ENCODE measurements at places on chromosomes 4 and X.

DNA sequence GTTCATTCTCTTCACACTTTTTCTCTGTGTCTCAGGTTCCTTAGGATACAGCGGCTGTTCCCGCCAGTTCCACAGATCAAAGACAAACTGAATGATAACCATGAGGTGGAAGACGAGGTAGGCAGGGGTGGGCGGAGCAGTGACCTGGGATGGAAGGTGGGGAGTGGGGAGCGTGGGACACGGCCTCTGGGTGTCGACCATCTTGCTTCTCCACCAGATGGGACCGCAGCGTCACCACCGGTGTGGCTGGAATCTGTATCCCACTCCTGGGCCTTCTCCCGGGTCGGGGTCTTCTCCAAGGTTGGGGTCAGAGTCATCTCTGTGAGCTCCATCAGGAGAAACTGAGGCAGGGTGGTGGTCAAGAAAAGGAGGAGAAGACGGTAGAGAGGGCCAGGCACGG lies 31.2 kb upstream of the IL3RA start:
- DNase-seq = no peak

GRCh38 chr4:60897415-60897814 lies 302.7 kb upstream of the ADGRL3 start:
- DNase-seq = no peak

- DNase-seq = no peak
These were observed 336.7 kb upstream of the GNPDA2 start for GRCh38 chr4:45062935-45063545.

DNA sequence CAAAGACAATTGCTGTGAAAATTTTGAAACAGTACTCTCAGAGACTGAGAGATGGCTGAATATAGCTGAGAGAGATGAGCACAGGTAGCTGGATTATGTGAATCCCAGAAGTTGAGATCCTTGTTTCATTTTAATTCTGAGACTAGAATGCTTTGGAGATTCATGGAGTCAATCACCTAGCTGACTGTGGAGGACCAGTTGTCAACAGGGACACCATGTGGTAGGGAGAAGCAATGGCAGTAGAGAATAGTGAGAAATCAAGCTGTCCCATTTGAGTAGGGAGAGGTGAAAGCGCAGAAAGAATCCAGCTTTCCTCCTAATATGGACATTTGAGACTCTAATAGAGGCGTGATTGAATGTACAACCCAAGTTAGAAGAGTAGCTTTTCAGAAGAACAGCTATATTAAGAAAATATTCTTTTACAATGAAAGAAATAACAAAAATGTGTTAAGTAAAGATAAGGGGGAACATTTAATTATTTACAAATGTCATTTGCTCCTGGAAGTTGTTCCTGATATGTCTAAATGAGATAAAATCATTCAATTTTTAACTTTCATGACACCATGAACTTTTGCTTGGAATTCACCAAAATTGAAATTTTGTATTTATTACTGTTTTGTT lies 30.3 kb upstream of the GLRB start:
- DNase-seq = peak; percentile 74

DNA sequence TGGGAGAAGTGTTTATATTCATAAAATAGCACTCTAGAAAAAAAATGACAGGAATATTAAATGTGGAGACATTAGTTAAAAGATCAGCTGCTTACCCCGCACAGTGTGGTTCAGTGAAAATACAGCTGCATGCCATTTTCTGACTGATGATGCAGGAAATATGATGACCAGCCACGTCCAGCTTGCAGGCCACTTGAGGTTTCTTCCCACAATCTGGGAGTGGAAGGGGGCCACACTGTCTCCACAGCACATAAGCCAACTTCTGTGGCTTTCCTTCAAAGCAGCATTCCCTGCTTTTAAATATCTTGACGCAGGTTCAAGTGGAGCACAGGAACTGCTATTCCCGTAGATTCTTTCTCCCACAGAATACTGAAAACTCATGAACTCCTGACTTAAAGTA lies 173.4 kb upstream of the GALNT7 start:
- DNase-seq = no peak

DNA sequence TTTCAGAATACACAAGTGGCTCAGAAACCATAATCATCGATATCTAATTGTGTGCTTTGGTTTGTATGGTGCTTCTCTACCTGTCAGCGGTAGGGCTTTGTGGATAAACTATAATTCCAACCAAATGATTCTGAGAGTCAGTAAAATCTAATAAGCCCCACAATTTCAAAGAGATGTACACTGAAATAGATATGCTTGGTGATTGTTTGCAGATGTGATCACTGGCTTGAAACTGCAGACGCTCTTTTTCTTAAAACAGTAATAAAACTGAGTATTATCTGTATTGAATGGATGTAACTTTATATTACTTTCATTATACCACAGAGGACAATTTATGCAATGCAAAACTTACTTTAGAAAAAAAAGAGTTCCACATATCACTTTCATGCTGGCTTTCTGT lies 198.8 kb upstream of the ANXA10 start:
- DNase-seq = no peak

DNA sequence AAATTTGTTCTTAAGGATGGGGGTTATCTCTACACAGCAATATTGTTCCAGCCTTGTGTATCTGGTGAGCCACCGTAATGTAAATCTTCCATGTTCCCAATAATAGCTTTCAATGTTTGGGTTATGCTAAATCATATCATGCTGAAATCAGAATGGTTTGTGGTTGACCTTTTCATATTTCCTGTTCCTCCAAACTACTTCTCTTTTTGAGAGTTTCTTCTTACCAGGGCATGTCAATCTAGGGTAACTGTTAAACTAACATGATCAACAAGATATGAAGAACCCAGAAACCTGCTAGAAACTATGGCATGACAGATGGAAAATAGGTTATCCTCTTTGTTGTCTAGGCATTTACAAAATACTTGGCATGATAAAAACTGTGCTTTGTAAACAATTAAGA lies 22.0 kb downstream of the TNMD start:
- DNase-seq = no peak

DNA sequence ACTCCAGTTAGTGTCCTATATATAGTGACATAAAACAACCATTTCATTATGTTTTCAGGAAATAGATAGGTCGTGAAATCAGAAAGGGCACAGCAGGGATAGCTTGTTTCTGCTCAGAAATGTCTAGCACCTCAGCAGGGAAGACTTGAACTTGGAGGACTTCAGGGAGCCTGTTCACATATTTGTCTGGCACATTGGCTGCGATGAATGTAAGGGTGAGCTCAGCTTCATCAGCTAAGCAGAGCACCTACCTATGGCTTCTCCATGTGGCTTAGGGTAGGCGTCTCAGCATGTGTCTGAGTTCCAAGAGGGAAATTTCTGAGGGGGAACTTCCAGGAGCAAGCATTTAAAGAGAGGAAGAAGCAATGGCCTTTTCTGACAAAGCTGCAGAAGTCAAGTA lies 126.2 kb downstream of the PCDH10 start:
- no peak for DNase-seq

DNA sequence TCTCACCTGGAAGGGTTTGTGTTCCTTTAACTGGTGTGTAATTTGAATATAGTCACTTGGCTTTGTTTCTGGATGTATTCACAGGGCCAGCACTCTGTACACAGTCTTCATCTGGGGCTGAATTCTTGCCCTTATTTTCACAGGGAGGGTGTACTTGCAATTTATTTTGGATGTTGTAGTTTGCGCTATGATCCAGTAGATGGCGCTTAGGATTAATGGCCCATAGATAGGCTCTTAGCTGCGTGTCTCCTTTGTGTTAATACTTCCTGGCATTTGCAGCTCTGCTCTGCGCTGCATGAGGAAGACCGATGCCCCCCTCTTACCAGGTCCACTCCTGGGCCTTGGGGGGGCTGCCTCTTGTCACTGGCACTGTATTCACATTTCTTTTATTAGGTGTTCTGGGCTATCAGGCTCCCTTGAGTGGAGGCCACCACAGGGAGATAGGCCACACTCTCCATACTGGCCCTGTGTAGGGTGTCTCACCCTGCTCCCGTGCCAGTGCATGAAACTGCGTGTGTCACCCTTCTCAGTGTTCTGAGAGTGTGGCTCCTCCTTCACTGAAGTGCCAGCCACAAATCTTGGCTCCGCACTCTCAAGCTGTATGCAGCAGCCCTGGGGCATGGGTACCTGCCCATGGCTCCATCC lies 562.2 kb downstream of the ZIC3 start:
- DNase-seq = peak; percentile 1

GRCh38 chr4:40119344-40119743 lies 62.7 kb downstream of the N4BP2 start:
- DNase-seq = no peak

GRCh38 chr4:70099206-70099605 lies 49.0 kb downstream of the HTN1 start:
- DNase-seq = no peak

DNA sequence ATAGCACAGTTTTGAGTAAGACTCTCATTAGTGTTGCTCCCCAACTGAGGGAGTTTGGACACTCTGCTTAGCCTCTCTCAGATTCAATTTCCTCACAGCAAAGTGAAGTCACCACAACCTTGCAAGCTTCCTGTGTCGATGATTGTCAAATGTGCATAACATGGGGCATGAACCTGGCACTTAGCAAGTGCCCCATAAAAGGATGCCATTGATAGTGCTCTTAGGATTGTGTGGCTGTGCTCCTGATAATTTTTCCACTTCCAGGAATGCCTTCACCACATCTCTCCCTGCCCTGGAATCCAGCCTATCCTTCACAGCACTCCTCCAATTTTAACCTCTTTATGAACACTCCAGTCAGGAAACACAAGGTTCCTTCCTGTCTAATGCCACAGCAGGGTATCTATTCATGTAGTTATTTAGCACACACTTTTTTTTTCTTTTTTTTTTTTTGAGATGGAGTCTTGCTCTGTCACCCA lies 309.4 kb downstream of the PPP3CA start:
- peak; percentile 8 for DNase-seq

DNA sequence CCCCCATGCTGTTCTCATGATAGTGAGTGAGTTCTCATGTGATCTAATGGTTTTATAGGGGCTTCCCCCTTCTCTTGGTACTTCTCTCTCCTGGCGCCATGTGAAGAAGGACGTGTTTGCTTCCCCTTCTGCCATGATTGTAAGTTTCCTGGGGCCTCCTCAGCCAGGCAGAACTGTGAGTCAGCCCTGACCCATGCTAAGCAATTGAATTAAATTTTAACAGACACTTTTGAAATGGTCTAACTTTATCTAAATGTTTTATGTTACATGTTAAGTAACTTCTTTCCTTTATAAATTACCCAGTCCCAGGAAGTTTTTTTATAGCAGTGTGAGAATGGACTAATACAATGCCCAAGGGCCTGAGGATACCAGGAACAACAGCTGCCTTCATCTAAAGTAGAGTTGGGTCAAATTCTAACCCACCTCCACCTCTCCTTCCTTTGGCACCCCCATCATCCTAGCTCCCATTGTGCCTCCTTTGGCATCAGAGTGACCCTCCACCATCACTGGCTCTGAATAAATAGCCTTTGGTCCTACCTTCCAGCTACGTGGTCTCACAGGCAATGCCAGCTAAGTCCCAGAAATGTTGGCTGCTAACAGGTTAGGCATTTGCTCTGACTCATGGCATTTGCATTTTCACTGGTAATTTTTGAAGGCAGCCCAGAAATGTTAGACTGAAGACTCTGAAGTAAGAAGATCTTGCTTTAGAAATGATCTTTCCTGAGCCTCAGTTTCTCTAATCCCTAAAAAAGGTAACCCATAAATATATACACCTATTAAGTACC lies 182.1 kb downstream of the MOSPD2 start:
- peak; percentile 54 for DNase-seq

GRCh38 chr4:77819404-77819842 lies 255 bp upstream of the CNOT6L start:
- no peak for DNase-seq

DNA sequence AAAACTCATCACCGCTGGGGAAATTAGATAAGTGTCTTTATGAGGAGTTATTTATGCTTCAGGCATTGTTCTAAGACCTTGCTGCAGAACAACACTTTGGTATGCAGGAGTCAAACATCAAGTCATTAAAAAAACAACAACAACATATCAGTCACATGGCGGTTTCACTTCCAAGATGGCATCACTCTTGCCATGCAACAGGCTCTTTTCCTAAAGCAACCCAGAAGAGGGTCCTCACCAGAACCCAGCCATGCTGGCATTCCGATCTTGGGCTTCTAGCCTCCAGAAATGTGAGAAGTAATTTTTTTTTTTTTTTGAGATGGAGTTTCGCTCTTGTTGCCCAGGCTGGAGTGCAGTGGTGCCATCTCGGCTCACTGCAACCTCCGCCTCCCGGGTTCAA lies 8.7 kb upstream of the RBMX start:
- no peak for DNase-seq

DNA sequence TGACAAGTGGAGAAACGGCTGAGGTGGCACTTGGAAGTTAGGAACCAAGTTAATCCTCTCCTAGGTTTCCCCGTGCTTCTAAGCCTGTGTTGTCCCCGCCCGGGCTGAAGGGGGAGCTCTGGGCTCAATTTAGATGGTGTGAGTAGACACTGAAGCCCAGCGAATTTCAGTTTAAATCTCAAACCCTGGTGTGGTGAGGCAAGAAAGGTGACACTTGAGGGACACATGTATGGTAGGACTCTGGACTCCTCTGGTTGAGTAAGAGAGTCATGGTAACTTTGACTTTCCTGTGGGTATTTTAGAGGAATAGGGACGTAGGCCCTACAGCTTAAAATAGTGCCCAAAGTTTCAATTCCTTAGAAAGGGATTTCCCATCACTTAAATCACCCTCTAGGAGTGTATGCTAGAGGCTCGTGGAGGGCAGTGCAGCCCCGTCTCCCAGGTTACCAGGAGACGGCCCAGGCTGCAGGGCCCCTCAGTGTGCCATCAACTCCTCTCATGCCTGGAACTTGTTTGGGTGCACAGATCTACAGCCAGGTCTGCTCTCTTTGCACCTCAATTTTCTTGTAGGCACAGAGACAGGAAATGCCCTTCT lies 24.0 kb downstream of the HAND2 start:
- peak; percentile 54 for DNase-seq

GRCh38 chr4:114547340-114548134 lies 51.1 kb upstream of the UGT8 start:
- DNase-seq = no peak

DNA sequence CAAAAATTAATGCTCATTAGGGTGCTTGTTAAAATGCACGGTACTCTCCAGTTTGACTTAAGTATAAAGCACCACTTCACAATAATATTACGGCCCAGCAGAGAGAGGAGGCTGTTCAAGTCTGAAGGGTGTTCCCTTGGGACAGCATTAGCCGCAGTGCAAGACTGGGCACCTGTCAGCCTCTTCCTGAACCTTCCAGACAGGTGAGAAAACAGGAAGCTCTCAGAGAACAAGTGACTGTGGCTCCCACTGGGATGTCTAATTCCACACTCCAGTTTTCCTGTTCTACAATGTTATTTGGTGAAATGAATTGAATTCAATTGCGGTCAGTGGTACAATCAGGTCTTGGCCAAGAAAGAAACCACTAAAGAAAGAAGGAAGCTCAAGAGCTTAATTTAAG lies 414.4 kb downstream of the SMARCA1 start:
- no peak for DNase-seq

DNA sequence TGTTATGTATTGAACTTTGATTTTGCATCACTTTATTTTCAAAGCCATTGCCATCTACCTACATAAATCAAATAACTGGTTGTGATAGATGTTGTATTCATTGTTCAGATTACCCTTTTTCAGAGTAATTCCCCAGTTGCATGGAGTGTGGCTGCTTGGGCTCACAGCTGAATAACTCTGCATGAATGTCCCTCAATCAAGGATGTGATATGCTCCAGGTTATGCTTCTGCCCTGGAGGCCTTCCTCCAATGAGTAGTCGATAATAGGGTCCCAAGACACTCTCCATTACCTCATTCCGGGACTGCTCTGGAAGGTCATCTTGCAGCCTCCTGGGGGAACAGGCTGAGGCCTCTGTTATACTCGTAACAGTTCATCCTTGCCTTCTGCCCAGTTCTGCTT lies 251.8 kb downstream of the ADGRL3 start:
- no peak for DNase-seq
